ENCODE measurements at places on chromosomes 4 and X.

GRCh38 chr4:159702200-159702599 lies 599.3 kb downstream of the RAPGEF2 start:
- DNase-seq: no peak

DNA sequence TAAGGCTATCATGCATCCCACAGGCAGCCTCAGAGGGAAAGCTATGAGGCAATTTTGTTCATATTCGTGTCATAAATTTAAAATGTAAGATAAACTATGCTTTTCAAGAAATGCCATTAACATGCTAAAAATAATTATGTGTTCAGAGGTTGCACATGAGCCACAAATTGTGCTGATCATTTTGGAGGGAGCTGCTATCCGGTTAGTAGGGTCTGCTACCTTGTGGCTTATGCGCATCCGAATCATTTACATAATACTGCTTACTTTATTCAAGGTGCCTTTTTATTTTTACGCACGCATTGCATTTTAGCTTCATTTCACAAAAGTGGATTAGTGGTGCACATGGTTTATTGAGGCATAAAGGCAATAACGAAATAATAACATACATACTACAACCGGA lies 76.4 kb upstream of the WWC2 start:
- DNase-seq: no peak

GRCh38 chr4:136078976-136079375 lies 1453.3 kb downstream of the PCDH18 start:
- no peak for DNase-seq

GRCh38 chrX:23365541-23365940 lies 30.9 kb downstream of the PTCHD1 start:
- DNase-seq: no peak

- DNase-seq: no peak
These were observed 270.3 kb downstream of the DTHD1 start for GRCh38 chr4:36551697-36552214.

DNA sequence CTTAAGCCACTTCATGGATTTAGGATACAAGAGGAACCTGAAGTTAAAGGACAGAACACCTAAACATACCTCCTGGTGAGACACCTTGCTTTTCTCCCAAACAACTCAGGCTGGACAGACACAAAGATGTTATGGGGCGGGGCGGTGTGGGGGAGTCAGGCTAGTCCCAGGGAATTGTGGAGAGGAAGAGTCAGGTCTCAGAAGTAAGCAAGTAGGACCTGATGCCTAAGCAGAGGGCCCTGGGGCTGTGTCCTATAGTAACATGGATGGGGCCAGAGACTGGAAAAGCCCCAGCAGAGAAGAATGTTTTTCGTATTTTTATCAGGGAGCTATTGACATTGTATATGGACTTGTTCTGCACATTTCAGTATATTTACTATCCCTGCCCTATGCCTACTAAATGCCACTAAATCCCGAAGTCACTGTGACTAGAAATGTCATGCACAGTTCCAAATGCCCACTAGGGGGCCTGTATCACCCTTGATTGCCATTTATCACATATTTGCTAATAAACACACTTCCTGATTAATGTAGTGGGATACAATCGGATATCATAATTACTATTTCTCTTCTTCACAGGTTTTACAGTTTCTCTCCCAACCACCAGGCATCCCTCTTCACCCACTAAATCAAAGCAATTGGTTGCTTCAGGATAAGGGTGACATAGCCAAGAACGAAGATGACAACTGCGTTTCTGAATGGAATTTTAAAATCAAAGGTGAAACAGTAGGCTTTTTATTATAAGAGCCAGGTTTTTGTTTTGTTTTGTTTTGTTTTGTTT lies 23.8 kb upstream of the ARHGAP10 start:
- DNase-seq: no peak

- no peak for DNase-seq
These were observed 552.9 kb upstream of the PABPC4L start for GRCh38 chr4:134754301-134755019.

- no peak for DNase-seq
These were observed 44.9 kb upstream of the BBS12 start for GRCh38 chr4:122687531-122688061.

GRCh38 chrX:110852180-110852579 lies 56.6 kb upstream of the CHRDL1 start:
- DNase-seq: no peak

DNA sequence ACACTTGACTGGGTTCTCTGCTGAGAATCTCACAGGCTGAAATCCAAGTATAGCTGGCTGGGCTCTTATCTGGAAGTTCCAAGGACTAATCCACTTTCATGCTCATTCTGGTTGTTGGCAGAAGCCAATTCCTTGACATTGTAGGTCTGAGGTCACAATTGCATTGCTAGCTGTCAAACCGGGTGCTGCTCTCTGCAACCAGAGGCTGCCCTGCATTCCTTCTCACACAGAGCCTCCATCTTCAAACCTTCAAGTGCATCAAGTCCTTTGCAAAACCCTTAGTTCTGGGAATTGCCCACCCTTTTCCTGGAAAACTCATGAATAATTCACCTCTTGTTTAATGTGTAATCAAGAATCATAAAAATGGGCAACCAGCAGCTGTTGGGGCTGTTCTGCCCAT lies 404.2 kb downstream of the KCNIP4 start:
- DNase-seq: no peak

DNA sequence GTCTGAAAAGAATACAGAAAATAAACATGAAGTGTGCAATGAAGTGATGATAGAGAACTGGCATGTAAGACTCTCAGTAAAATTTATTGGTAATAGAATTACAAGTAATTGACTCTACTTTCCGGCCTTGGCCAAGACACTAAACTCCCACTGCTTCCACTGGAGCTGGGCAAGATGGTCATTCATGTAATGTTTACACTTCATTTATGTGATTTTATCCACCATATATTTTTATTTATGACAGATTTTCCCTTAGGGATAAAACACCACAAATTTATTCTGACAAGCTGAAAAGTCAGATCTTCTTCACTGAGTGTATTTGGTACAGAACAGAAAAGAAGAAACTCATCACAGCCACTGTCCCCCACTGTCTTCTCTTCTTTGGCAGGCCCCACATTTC lies 191.9 kb downstream of the SLC39A8 start:
- DNase-seq: no peak

- DNase-seq: no peak
These were observed 260.3 kb upstream of the GPRIN3 start for GRCh38 chr4:89567936-89568335.

GRCh38 chr4:45121426-45121975 lies 395.1 kb upstream of the GNPDA2 start:
- no peak for DNase-seq

DNA sequence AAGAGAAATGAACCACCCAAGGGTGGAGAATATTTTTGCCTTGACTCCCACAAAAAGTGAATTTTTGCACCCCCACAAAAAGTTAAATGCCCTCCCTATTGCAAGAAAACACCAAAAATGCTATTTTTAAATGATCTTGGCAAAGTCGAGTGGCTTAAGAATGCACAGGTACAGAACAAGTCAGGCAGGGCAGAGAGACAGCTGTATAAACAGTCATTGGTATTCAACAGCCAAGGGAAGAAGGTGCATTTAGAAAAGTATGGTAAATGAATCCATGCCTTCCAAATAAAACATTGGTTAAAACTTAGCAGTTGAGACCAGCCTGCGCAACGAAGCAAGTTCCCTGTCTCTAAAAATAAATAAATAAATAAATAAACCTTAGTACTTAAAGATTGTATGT lies 169.3 kb downstream of the CHIC2 start:
- DNase-seq: no peak

DNA sequence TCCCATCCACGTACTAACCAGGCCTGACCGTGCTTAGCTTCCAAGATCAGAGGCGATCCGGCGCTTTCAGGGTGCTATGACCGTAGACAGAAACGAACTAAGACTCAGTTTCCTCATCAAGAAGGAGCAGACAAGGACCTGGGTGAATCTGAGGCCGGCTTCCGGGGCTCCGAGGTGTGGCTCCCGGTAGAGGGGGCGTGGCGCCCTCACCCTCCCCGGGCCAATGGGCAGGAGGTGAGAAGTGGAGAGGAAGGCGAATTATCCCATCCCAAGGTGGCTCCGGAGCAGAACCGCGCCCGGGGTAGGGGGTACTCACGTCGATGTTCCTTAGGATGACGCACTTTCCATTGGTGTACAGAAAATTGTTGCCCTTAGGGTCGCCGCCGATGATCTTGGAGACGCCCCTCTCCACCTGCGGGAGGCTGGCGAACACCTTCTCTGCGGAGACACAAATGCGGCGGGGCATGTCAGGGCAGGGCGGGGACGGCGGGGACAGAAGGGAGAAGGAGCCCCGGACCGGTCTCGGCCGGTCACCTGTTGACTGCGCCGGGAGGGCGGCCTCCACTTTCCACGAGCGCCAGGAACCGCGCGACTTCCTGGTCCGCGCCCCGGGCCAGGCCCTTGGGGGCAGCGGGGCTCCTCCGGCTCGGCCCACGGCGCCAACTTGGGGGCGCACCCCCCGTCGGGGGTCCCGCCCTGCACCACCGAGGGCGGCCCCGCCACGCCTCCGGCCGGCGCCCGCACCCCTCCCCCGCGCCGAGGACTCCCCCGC lies 616 bp downstream of the WDR1 start:
- no peak for DNase-seq

DNA sequence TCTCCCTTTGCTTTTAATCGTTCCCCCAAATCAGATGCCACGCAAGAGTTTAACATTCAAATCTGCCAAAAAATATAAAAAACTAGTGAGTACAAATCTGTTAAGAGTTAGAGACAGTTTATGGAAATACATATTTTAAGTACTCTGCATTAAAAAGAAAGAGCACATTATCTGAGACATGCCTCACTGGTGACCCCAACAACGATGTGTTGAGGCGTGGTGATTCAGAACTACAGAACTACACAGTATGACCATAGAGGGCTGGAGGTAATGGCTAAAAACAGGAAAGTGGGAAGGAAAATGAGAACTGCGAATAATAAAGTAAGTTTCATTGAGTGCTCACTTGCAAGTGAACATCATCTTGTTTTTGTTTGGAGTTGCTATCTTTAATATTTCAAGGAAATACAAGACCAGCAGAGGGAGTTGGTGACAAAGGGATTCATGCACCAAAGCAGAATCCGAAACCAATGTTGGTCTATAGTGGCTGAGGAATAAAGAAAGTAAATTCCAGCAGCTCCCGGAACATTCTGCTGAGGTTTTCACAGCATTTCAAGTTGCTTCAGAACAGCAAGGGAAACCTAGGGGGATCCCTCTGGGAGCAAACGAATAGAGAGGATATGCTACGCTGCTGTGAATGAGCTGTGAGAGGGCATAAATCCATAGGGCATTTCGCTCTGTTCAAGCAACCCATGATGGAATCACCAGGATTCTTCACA lies 92.2 kb downstream of the DCHS2 start:
- peak; percentile 27 for DNase-seq

DNA sequence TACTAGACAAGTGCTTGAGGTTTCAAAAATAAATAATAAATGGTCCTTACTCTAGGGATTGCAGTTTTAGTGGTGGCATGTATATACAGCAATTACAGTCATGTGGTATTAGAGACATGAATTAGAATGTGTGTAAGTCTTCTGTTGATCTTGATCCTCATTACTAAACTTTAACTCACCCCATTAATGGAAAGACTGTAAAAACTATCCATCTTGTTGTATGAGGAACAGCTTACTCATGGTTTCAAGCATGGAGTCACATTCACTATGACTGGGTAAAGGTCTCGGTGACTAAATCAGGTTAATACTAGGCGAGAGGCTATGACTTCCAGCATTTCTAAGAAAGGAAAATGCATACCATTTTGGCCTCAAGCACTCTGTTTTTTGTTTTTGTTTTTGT lies 107.0 kb upstream of the HPGD start:
- DNase-seq: no peak

DNA sequence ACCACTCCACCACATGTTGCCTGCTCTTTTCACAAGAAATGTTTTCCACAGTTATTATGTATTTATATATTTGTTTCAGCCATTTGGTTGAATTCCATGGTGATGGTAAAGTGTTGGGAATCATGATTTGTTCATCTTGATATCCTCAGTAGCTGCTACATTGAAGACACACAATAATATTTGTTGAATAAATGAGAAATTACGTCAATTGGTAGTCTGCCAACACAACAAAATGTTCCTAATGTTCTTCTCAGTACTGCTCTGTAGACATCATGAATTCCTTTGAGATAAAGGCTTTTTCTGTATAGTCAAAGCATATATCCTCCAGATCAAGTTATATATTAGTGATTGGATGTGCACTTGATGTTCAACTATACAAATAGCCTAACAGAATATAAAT lies 29.5 kb downstream of the CXXC4 start:
- no peak for DNase-seq

DNA sequence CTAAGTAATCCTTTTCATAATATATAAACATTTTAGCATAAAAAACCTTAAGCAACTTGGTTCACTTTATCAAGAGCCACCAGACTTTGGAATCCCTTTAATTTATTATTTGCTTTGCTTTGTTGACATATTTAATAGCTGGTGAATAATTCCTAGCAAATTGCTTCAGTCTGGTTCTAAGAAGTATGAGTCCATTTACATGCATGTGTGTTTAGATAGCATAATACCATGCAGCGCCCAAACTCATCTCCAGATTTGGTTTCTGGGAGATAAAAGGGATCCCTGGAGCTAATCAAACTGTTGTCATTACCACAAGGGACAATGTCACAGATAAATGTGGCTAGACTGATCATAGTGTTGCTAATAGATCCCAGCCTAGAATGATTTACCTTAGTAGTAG lies 111.8 kb downstream of the TMEM144 start:
- peak; percentile 56 for DNase-seq

DNA sequence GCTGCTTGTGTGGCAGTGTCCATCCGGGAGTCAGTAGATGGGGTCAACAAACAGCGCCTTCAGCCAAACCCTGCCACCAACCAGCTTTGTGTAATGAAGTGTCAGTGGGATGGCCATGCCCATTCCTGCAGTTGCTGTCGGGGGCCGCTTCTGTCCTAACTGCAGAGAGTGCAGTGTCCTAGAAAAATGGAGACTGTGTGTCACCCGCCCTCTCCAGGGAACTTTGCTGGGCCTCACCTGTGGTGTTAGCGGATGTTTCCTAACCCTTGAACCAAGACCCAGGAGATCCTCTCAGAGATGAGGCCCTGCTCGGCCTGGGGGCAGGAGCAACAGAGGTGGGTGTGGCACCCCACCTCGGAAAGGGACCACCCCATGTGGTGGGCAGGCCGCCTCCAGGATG lies 35.3 kb upstream of the HGFAC start:
- DNase-seq: no peak

- peak; percentile 24 for DNase-seq
These were observed 26.9 kb downstream of the ASB9 start for GRCh38 chrX:15242899-15243555.

DNA sequence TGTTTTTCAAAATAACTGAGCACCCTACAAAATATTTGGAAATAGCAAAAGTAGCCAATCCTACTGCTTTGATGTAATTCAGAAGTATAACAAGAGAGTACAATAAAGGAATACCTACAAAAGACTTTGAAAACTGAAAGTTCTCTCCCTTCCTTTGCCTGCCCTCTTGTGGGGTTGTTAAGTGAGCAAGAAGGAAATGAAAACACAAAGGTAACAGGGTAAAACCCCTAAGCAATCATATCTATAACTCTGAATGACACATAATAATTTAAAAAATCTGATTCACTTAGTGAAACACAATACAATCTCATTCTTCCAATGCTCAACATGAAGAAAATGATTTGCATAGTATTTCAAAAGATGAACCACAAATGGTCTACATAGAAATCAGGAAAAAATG lies 98.2 kb downstream of the FRYL start:
- no peak for DNase-seq

Data from GM04504 (cell line).